ENCODE measurements at places on chromosomes 13 and 19.

DNA sequence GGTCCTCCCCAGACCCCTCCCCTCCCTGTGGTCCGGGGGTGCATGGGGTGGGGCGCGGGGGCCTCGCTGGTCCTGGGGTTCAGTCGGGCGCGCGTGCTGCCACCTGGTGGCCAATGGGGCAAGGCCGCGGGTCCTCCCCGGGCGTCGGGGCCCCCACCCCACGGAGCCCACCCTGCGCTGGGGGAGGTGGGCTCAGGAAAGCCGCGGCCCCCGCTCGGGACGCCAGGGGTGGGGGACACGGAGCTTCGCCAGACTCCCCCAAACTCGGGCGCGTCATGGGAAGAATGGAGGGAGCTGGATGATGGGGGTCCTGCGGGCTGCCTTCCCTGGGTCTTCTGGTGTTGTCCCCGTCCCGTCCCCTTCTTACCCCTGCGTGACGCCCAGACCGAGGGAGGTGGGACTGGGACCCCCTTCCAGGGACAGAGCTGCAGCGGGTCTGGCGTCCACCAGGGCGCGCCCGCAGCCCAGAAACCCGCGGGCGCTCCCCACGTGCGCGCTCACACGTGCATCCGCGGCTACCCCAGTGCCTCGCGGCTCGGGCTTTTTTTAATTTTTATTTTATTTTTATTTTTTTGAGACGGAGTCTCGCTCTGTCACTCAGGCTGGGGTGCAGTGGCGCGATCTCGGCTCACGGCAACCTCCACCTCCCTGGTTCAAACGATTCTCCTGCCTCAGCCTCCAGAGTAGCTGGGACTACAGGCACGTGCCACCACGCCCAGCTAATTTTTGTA, 19.8 kb upstream of the TCF3 start:
- DNase-seq: peak; percentile 75

GRCh38 chr13:111171629-111172028, 56.5 kb downstream of the ARHGEF7 start:
- DNase-seq: no peak

GRCh38 chr13:67148161-67148571, 82.0 kb downstream of the PCDH9 start:
- DNase-seq: no peak

DNA sequence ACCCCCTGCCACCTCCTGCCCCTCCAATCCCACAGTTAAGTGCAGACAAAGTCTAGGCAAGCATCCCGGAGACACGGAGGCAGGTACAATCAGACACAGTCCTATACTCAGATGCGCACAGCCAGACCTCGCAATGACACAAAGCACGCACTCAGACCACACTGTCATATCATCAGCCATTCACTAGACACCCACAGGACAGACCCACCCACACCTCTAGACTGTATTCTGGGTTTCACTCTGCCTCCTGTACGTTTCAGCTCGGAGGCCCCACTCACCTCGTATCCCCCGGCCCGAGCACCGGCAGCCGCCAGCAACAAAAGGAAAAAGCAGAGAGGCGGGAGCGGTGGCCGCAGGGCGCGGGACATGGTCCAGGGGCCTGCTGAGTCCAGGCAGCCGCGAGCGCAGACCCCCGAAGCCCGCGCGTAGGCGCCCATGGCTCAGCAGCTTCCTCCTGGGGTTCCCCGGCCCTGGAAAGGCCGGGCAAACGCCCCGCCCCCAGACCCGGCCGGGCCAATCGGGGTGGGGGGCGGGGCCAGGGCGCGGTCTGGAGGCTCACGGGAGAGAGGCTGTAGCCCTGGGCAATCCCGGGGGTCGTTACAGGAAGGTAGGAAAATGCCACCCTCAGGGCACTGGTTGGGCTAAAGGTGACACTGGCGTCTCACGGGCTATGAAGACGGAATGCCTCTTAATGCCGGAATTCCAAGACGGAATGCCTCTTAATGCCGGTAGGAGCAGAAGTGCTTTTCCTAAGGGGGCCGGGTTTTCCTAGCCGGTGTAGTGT, at the start of the genes MAN2B1 and WDR83:
Gene MAN2B1, minus strand, starts transcription at position 478 of the 784 bp plus-strand sequence. Its CDS starts 41 bp downstream, at position 437.
Gene WDR83, plus strand, starts transcription at position 543 of the 784 bp plus-strand sequence. CDS start 2,984 bp downstream, outside the sequence.
- peak; percentile 91 for DNase-seq

DNA sequence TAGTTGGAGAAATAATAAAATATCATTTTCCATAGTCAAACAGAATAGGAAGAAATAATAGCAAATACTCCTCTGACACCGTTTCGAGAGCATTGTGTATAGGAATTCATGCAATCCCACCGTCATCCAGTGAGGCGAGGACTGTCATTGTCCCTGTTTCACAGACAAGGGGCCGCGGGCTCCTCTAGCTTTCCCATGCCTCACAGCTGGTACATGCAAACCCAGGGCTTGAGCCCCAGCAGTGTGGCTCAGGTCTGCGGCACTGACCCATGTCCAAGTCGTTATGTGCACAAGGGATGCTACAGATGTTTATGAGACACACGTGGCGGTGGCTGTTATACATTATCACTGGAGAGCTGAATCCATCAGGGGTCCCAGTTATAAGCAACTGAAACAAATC, 18.5 kb upstream of the ATP11A start:
- DNase-seq: no peak

- no peak for DNase-seq
These were observed 271.6 kb downstream of the SPRY2 start for GRCh38 chr13:80069374-80069773.

DNA sequence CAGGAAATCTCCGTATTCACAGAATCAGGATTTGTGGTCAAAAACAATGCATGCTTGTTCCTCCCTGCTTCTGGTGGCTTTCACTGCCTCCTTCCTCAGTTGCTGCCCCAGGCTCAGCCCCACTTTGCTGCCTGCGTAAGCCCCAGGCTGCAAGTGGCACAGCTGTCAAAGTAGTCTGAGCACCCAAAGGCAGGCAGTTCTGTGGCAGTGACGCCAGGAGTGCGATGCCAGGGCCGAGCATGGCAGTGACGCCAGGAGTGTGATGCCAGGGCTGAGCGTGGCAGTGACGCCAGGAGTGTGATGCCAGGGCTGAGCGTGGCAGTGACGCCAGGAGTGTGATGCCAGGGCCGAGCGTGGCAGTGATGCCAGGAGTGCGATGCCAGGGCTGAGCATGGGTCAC, 77.3 kb upstream of the GPR183 start:
- no peak for DNase-seq

GRCh38 chr13:90293793-90294361, 1053.6 kb upstream of the MIR17HG start:
- DNase-seq: no peak

- DNase-seq: no peak
These were observed 667.8 kb downstream of the SLITRK1 start for GRCh38 chr13:83214452-83214851.

DNA sequence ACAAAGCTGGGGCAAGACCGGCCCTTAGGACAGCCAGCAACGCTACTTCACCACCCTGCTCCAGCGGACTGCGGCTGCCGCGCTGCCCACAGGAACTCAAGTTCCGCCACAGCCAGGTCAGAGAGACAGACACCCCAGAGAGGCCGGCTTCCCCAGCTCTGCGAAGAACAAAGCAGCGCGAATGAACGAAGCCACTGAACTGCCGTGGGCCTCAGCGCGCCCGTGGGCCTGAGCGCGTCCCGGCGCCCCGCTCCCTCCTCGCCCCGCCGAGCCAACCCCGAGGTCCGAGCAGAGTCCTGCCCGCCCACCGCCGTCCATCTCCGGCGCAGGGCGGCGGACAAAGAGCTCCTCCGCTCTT, 158.4 kb downstream of the RNF17 start:
- DNase-seq: no peak

DNA sequence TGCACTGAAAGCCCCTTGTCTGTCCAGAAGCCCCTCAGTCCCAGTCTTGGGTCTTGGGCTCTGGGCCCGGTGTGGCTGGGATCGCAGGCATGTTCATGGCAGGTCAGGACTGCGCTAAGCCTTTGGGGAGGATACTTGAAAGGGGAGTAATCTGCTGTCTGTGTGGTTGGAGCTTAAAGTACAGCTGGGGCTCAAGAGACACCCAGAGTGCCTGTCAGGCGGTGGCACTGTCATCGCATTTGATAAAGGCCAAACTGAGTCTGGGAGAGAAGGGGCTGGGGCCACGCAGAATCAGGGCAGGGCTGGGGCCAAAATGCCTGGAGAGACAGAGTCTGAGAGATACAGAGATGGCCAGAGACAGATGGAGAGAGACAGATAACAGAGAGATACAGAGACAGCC, 4.2 kb upstream of the CILP2 start:
- DNase-seq: no peak

- no peak for DNase-seq
These were observed 667.1 kb downstream of the PCDH9 start for GRCh38 chr13:66563076-66563475.

GRCh38 chr13:30052120-30052519, 201.7 kb upstream of the UBL3 start:
- no peak for DNase-seq

DNA sequence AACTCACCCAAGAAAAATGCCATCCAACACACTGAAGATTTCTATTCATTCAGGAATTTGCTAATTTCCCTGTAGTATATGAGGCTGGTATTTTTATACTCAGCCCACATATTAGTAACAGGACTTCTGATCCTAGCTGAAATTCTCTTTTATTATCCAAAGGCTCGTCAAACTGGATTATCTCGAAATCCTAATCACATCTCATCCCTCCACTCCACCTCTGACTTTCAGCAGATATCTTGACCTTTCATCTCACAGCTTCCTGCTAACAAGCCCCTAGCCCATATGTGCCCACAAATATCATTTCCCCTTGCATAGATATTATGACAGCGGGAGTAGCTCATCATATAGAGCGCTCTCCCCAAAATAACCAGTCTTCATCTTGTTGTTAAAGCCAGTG, 279.7 kb downstream of the FGF14 start:
- no peak for DNase-seq

DNA sequence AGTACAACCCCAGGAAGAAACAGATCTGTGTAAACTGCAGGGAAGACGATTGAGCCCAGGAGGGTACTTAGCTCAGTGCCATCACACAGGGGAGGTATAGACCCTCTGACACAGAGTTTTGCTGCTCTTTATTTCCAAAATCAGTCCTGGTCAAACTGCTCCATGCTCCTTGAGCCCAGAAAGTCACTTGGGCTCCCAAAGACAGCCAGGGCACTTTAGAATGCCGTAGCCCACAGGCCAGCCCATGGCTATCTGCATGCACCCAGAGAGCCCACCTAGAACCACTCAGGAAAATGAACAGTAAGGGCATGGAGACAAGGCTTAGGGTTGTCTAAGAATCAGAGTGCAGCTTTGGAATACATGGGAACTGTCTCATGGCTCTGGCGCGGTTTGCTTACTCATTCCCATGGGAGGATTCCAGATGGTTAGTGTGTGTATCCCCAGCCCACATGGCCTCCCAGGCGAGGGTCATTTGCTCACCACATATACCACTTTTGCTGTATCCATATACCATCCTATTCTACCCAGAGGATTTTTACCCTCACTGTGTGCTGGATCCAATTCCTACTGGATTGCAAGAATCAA, 14.7 kb upstream of the PDCD5 start:
- no peak for DNase-seq

- DNase-seq: no peak
These were observed 151.4 kb downstream of the PCCA start for GRCh38 chr13:100240109-100240779.

GRCh38 chr19:36771261-36772231, 1.1 kb downstream of the ZNF850 start:
- peak; percentile 69 for DNase-seq

DNA sequence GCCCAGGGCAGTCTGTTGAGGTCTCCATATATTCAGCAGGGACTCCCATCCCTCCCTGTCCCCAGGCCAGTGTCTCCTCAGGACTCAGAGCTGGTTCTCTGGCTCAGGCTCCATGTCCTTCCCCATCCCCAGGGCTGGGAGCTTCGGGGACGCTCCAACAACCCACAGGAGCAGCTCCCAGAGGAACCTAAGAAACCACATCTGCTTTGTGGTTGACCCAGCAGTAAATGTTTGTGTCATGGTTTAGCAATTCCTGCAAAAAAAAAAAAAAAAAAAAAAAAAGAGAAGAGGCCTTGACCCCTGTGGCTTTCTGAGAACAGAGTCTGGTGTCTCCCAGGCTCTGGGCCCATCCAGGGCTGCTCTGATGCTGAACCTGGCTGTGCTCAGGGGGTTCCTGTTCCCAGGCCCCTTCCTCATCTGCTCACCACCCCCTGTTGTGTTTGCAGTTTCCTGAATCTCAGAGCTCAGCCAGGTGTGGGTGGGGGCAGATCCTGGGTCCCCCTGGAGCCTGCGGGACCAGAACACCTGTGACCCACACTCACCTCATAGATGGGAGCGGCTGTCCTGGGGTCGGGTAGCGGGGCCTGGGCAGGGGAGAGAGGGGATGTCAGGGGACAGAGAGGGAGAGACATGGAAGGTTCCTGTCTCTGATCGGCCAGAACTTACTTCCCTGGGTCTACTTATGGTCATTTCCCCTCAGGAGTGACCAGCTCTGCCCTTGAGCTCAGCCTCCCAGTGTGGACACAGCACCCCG, 25.2 kb upstream of the CEACAM1 start:
- DNase-seq: no peak

GRCh38 chr19:13669780-13670355, 94.5 kb upstream of the MRI1 start:
- DNase-seq: no peak

GRCh38 chr19:45475537-45476291, 7.9 kb downstream of the FOSB start:
- DNase-seq: peak; percentile 79

DNA sequence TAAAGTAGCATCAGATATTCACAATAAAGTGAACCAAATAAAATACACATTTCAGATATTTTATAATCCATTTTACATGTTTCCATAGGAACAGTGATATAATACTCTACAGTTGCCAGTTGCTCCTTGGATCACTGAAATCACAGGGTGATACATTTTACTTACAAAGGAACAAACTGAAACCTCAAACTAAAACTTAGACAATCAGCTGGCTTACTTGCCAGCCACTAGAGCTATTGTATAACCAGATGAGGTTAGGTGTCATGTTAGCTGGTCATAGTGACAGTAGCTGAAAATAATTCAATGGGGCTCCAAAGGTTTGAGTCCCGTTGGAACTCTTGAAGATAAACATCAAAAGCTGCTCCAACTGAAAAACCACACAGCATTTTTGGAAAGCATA, 274.6 kb downstream of the ITGBL1 start:
- DNase-seq: no peak

GRCh38 chr13:52348071-52348470, 57.9 kb downstream of the THSD1 start:
- DNase-seq: no peak

DNA sequence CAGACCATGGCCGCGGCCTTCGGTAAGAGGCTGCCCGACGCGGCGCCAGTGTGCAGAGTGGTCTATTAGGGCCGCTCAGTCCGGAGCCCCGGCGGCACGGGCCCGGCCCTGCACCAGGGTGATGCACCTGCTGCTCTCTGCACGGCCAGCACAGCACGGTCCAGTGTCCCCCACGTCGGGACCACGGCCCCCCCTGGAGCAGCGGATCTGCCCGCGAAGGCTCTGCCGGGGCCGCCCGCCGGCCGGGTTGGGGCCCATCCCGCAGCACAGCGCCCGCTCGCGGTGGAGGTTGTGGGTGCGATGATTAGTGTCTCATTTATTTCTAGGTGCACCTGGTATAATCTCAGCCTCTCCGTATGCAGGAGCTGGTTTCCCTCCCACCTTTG, 7.9 kb downstream of the PTBP1 start:
- DNase-seq: peak; percentile 27

GRCh38 chr13:114067381-114067885, 65.0 kb downstream of the RASA3 start:
- peak; percentile 55 for DNase-seq

GRCh38 chr13:48068952-48069351, 26.0 kb downstream of the MED4 start:
- no peak for DNase-seq

Data from B cell (primary cell).